AG04449 (cell line): ENCODE measurements at places on chromosomes 3 and 15.
A peak's percentile ranks its signal among the peaks of the same experiment; 100 is the strongest.

GRCh38 chr3:185632996-185633395, 46.9 kb downstream of the SENP2 start:
- DNase-seq: no peak

- no peak for DNase-seq
These were observed 176.6 kb downstream of the VGLL3 start for GRCh38 chr3:86814321-86814720.

DNA sequence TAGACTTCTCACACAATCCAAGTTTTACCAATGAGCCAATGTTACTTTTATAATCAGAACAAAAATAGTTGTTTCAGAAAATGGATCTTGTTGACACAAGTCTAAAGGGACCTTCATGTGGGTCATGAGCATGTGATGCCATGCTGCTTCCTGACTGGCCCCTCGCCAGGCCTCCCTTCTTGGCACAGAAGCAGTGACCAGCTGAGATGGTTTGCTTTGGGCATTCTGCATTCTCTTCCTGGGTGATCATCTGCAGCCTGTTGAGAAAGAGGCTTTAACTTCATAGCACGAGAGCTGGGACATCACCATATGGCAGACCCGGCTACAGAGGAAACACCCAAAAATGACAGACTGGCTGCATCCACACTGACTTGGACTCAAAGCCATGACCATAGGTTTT, 45.7 kb downstream of the TGM4 start:
- DNase-seq: no peak

DNA sequence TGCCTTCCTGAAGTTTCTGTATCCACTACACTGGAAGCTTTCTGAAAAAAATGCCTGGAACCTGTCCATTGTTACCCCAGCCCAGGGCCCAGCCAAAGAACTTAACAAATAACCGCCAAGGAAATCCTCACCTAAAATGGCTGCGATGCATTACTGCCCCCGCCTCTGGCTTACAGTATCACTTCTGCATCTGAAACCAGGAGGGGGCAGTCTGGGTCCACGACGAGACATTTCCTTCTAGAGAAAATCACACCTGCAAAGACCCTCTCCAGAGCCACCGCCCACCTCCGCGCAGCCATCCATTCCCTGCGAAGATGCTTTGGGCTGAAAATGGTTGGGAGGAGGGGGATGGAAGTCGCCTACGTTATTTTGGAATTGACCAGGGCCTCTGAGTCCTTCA, 22.4 kb upstream of the CELF6 start:
- DNase-seq: no peak

GRCh38 chr15:99951511-99951910, 218.3 kb upstream of the LYSMD4 start:
- no peak for DNase-seq

DNA sequence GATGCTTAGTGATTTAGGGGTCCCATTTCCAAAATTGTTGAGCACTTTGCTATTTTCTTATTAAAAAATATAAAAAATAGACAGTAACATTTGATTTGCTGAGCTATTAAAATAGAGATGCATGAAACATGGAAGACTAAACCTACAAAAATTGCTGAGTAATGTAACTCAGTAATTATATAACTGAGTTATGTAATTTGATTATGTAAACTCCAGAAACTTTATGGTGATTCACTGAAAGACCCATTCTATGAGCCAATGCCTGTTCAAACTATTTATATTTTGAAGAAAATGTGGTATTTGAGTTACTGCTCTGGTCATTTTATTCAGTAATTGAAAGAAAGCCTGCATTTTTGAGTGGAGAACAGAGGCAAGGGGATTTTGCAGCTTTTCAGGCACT, 1221.5 kb upstream of the ALCAM start:
- no peak for DNase-seq

DNA sequence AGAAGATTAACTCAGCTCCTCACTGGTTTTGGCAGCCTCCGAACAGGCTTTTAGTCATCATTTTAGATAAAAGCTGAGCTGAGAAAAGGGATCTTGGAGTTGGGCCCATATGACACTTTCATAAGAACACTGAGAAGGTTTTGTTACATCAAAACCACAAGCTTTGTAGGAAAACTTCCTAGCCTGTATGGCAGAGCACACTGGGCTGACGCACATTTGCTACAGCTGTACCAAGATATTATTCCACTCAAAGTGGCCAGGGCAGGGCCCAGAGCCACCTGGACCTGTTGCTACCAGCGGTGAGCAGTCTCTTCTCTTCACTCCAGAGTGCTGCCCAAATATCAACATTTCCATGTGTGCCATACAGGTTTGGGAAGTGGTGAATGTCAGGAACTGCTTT, 160.5 kb upstream of the CCDC54 start:
- peak; percentile 62 for DNase-seq

GRCh38 chr15:65355173-65355987, 22.4 kb downstream of the IGDCC3 start:
- no peak for DNase-seq
